ENCODE measurements at places on chromosomes 6 and 20. TPM values are rescaled to one million over a fixed set of nuclear protein-coding genes. Genes with fewer than 3 reads are reported as not detected.

ACSS1 gene
- 0.40 TPM for total RNA-seq

DACT2 gene
- total RNA-seq = not detected

CRIP3 gene
- total RNA-seq = 1.7 TPM

TXLNB gene
- total RNA-seq = 12.4 TPM

OR11A1 gene
- not detected for total RNA-seq

TREM1 gene
- 0.55 TPM for total RNA-seq

GPR6 gene
- total RNA-seq = not detected

HFE gene
- total RNA-seq = 0.57 TPM

MYLK4 gene
- total RNA-seq = 0.36 TPM

TBX18 gene
- total RNA-seq = not detected

PRL gene
- total RNA-seq = not detected

NEU1 gene
- total RNA-seq = 10.6 TPM

POU5F1 gene
- 0.86 TPM for total RNA-seq

TOX2 gene
- total RNA-seq = 0.23 TPM

PRICKLE4 gene
- total RNA-seq = 1.2 TPM

MRPL2 gene
- total RNA-seq = 76.9 TPM

OR2B6 gene
- total RNA-seq = not detected

FOXF2 gene
- total RNA-seq = not detected

SS18L1 gene
- 17.7 TPM for total RNA-seq
